ENCODE measurements at places on chromosomes 6 and 20. TPM values are rescaled to one million over a fixed set of nuclear protein-coding genes. Genes with fewer than 3 reads are reported as not detected.
A peak's percentile ranks its signal among the peaks of the same experiment; 100 is the strongest.

GRCh38 chr6:66940003-66940402 lies 1233.0 kb upstream of the EYS start:
- no peak for DNase-seq

DNA sequence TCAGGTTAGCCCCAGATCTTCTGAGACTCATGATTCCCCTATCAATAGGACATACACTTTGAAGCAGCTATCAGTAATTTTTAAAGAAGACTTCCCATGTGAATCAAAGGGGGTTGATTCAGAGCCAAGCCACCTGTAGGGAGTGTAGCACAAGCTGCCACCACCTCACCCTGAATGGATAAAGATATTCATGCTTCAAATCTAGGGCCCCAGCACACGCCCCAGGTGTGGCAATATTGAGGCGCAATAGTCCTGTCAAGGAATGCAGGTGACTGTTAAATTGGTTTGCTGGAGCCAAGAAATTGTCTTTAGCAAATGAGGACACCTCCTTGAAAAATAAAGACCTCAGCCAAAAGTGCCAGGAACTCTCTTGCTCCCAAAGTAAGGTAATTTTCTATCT lies 404.4 kb downstream of the MAFB start:
- no peak for DNase-seq

DNA sequence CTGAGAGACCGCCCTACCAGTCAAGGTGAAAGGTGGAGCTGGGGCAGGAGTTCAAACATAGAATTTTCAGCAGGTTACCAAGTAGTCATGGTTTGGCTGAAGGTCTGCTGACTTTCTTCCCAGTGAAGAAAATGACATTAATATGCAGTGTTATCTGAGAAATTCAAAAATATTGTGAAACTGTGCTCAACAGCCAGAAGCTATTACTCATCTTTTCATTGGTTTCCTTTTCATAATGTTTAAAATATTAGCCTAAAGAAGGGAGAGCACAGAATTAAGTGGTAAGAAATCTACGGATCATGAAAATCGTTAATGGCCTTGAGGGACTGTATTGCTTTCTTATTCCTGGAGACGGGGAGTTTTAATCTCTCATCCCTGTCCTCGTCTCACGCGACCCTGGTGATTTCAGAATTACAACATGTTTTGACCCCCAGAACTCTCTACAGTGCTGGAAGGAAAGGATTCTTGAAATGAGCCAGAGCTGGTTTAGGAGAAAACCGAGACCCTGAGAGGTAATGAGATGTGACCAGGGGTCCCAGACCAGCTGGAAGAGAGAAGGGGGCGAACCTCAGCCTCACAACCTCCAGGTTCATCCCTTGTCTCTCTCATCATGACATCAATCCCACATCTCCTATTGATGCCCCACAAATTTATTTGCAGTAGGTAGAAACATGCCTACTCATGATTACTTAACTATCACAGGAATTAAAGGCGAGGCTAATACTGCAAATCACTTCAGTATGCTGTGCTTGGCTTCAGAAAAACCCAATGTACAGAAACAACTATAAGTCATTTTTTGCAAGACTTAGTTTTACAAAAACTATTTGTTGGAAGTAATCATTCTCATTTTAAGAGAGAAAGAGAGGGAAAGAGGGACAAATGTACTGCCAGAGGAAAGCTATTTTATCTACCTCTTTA lies 209.5 kb downstream of the FNDC1 start:
- DNase-seq: no peak

DNA sequence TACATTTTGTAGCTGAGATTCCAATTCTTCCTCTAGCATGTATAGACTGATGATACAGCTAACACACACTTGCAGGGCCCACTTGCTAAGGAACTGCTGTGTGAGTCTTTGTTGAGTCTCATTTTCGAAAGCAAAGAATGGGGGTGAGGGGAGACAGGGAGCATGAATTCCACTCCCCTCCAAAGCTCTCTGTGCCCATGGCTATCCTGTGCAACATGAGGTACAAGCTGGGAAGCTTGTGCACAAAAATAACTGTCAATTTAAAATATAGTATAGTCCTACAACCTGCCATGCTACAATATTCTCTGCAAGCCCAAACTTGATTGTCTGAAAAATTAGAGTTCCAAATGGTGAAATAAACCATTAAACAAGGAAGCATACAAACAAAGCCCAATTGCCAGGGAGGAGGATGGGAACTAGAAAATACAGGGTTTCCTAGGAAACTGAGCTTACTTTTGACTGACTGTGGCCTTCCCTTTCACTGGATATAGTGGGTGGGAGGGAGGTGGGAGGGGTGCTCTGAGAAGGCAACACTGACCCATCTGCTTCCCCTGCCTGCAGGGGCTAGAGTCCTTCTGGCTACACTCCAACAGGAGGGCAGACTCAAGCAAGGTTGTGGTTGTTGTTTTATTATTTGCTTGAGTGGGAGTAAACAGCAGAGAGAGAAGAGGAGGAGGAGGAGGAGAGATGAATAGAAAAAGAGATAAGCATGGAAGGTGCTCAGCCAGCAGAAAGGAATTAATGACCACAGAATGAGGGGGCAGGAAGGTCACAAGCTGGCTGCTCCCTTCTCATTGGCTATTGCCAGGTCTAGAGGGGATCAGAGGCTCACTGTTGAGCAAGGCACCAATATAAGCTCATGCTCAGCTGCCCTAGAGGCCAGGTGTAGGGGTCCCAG lies 84.6 kb downstream of the FYN start:
- no peak for DNase-seq

DNA sequence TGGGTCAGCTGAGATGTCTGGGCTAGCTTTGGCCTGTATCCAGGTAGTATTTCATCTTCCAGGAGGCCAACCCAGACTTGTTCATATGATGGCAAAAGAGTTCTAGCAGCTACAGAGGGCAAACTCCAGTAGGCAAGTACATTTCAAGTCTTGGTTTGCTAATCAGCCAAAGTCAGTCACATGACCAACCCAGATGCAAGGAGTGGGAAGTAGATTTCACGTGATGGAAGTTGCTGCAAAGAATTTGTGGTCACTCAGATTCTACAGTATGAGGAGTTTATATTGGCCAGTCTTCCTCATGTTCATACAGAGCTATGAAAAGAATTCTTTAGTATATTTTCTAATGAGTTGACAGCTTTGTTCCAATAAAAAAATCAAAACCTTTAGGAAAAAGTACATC lies 101.8 kb downstream of the PHACTR1 start:
- no peak for DNase-seq

GRCh38 chr20:24616258-24617079 lies 147.0 kb downstream of the SYNDIG1 start:
- DNase-seq: no peak

GRCh38 chr6:47112317-47112716 lies 70.2 kb upstream of the ADGRF1 start:
- no peak for DNase-seq

GRCh38 chr6:29466241-29466640 lies 9.3 kb downstream of the OR2H1 start:
- no peak for DNase-seq

DNA sequence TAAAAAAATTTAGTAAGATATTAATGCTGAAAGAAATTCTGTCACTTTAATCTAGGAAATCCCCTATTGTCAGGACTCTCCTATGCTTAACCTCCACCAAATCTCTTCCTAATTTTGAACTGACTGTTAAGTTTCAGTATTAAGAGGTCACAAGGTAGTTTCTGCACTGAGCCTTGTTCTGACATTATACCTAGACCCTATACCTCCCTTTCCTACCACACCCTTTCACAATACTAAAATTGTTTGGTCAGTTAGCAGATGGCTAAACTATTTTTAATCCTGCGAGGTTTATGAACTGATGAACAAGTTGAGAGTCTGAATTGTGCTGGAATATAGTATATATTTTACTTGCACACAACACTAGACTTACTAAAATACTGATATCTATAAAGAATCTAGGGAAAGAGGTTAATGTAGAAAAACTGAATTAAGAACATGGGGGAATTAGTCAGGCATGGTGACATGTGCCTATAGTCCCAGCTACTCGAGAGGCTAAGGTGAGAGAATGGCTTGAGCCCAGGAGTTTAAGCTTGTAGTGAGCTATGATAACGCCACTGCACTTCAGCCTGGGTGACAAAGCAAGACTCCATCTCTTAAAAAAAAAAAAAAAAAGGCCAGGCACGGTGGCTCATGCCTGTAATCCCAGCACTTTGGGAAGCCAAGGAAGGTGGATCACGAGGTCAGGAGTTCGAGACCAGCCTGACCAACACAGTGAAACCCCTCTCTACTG lies 51.5 kb downstream of the HBS1L start:
- no peak for DNase-seq

DNA sequence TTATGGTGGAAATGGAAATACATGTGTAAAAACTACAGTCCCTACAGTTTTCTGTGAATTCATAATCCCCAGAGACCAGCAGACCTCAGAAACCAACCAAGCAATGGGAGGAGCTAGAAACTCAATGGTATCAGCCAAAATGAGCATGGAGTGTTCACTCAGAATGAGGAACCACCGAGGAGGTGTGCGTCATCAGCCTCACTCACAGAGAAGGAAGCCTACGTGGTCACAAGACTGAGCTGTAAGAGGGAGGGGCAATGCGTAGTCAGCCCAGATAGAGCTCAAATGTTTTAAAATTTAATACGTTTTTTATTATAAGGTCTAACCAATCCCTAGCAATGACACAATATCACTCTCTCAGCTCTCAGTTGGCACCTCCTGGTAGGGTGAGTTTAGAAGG lies 17.4 kb downstream of the MYLK4 start:
- peak; percentile 86 for DNase-seq

GRCh38 chr6:145312481-145312880 lies 422.8 kb downstream of the EPM2A start:
- DNase-seq: no peak

GCNT2 gene
- 25.2 TPM for total RNA-seq

CTCFL gene
- not detected for total RNA-seq

TMEM170B gene
- 5.1 TPM for total RNA-seq

RPS6KA2 gene
- total RNA-seq: 1.5 TPM

ADGB gene
- not detected for total RNA-seq

RGS17 gene
- total RNA-seq: not detected
